Activated CD8-positive, alpha-beta memory T cell treated with anti-CD3 and anti-CD28 coated beads for 4 hours (primary cell): ENCODE measurements at places on chromosomes 12 and 14.

DNA sequence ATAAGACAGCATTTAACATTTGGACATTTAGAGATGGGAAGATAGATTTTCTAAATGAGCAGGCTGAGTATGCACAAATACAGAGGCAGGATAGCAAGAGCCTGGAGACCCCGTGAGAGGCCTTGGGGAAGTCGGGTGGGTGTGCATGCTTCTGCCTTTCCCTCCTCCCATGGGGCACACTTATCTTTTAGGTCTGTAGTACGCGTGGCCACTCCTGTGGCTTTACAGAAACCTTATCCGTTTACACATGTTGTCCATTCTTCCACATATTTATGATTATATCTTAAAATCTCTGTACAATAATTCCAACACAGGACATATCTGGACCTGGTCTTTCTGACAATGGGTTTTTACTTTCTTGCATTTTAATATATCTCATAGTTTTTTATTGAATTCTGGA lies 33.6 kb downstream of the GYS2 start:
- no peak for DNase-seq

DNA sequence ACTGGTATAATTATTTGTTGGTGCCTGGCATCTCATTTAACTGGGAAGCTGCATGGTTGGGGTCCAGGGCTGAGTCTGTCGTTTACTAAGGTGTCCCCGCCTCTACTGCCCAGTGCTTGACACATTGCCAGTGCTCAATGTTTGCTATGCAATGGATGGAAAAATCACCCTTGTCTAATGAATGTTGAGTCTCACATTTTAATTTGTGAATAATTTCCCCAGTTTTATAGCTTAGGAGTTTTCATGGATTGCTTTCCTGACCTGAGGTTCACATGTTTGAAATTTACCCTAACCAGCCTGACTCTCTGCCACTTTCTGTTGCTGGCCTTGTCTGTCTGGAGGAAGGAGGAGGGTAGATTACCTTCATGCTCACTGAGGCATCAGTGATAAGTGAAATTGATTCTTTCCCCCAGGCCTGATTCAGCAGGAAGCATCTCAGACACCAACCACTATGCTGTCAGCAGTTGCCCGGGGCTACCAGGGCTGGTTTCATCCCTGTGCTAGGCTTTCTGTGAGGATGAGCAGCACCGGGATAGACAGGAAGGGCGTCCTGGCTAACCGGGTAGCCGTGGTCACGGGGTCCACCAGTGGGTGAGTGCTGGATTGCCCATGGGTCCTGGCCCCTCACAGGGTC lies 2.4 kb downstream of the DHRS2 start:
- DNase-seq, result no peak

DNA sequence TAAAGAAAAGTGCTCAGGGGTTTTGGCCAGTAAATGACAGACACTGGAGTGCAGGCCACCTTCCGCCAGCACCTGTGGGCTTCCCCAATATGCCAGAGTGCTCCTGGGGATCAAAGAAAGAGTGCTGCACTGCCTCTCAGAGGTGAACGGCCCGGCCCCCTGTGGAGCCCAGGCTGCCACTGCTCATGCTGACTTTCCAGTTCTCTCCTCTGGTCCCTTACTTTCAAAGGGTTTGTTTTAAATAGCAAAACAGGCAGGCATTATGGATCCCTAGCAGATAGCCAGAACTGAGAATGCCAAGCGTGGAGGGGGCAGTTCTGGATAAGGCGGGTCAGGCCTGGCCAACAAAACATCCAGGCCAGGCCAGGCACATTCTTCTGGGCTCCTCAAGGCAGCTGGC lies 59.6 kb downstream of the MDM2 start:
- no peak for DNase-seq

- no peak for DNase-seq
These were observed 778 bp downstream of the DNM1L start for GRCh38 chr12:32679920-32680237.

DNA sequence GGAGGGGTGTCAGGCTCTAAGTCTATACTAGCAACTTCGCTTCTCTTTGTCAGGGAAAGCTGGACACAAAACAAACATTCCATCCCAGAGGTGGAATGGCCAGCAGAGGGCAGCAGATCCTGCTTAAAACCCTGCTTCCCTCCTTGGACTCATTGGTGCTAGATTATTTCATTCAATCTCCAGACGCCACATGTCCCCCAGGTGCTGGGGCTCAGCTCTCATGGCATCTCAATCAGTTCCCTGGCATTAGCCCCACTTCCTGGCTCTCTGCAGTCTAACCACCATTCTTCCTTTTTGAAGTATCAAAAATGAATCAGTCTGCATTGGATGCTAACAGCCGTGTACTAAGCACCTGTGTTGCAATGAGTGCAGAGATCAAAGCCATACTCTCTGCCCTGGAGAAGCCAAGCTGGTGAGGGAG lies 8.1 kb upstream of the PPP1R1A start:
- DNase-seq, result peak; percentile 8

DNA sequence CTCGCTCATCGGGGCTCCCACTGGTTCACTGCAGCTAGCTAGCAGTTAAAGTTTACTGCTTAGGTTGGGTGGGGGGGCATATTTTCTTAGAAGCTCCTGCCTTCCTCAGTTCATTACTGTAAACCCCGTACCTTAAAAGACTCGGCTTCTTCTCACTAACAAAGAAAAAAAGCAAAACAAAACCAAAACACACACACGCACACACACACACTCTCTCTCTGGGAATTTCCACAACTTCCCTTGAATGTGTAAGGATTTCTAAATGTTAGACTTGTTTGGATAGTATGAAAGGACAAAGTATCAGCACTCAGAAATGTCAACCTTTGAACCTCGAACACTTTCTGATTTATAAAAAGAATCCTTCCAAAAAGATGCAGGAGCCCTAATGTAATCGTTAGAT lies 927 bp downstream of the PTHLH start:
- DNase-seq, result no peak
